ENCODE measurements at places on chromosomes 1 and 21.

DNA sequence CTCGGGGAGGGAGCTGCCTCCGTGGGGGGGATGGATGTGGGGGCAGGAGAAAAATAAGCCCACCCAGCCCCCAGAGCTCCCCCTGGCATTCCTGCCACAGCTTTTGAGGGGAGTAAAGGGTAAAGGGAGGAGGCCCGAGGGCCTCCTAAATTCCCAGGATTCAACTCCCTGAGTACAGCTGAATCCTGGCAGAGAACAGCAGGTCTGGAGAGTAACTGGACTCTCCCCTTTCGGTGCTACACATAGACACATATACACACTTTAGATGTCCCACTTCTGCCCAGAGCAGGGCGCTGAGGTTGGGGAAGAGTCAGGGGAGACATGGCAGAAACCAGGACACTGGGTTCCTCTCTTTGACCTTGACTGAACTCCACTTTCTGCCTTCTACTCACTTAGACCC, 3.0 kb downstream of the KIRREL1 start:
- DNase-seq = no peak

- DNase-seq = no peak
These were observed 10.9 kb upstream of the SMG7 start for GRCh38 chr1:183461350-183461749.

DNA sequence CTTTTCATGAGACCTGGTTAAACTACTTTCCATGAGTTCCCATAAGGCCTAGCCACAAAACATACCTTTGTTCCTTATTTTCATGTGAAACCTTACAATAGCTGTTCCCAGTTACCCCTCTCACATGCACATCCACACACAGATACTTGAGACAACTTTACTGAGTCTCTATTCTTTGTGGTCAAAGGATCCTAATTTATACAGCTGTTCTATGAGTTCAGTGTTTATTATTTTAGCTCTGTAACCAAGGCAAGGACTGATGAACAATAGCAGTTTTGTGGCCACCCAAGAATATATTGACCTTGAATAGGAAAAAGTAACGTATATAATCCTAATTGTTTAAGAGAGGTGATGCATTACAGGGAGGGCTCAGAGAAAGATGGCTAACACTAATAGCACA, 160.5 kb upstream of the CACYBP start:
- no peak for DNase-seq

- DNase-seq = no peak
These were observed 20.7 kb upstream of the HAO2 start for GRCh38 chr1:119347858-119348257.

Measured in activated CD8-positive, alpha-beta memory T cell treated with anti-CD3 and anti-CD28 coated beads for 24 hours (primary cell).